ENCODE measurements at places on chromosomes 7 and 10. TPM values are rescaled to one million over a fixed set of nuclear protein-coding genes. Genes with fewer than 3 reads are reported as not detected.

DNA sequence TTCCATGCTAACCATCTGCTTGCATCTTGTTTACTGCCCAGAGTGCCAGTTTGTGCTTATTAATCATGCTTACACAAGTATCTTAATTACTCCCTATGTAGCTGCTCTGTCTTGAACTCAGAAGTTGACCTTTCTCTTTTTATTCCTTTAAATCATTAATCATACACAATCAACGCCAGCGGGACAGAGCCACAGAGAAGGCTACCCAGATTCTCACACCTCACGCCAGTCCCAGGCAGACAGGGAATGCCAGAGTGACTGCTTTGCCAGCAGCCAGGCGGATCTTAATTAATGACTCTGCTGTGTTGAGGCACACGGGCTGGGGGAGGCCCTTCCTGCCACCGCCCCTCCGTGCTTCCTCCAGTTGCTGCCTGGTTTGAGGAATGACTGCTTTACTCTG lies 229.4 kb downstream of the LRMDA start:
- H3K27me3 ChIP-seq = no peaks in the 10 kb centered on the region
- no peak for DNase-seq
- no peak overlapping the region for H3K4me3 ChIP-seq
- H3K27ac ChIP-seq = no peak overlapping the region
- peaks cover 18% of the 10 kb centered on the region for H3K4me1 ChIP-seq

DNA sequence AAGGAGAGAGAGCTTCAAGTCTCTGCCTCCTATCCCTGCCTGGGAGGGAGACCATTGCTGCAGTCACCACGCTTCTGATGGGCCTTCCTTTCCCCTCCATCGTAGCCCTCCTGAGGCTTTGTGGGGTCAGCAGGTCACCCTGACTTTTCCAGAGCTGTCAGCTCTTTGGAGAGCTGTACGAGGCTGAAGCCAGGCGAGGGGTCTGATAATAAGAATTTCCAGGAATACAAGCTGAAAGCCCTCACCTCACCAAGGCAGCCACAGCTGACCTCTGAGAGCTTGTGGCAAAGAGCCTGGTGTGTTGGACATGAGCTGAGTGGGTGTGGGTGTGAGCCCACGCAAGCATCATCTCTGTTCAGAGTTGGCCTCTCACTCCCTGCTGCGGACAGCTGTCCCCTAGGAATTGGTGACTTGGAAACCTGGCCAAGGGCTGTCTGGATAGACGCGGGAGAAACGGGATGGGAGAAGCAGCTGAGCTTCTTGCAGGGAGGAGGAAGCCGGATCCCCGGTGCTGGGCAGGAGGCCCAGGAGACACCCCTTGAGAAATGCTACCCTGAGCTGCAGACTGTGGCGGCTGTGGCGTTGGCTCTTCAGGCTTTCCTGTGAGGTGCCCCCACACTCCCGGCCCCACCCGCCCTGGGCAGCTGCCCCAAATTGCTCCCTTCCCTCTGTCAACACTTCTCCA lies 122.1 kb upstream of the BTBD16 start:
- H3K27me3 ChIP-seq = no peaks in the 10 kb centered on the region
- H3K36me3 ChIP-seq = no peaks in the 10 kb centered on the region
- no peak overlapping the region for H3K4me3 ChIP-seq
- peak; percentile 48 for DNase-seq

DNA sequence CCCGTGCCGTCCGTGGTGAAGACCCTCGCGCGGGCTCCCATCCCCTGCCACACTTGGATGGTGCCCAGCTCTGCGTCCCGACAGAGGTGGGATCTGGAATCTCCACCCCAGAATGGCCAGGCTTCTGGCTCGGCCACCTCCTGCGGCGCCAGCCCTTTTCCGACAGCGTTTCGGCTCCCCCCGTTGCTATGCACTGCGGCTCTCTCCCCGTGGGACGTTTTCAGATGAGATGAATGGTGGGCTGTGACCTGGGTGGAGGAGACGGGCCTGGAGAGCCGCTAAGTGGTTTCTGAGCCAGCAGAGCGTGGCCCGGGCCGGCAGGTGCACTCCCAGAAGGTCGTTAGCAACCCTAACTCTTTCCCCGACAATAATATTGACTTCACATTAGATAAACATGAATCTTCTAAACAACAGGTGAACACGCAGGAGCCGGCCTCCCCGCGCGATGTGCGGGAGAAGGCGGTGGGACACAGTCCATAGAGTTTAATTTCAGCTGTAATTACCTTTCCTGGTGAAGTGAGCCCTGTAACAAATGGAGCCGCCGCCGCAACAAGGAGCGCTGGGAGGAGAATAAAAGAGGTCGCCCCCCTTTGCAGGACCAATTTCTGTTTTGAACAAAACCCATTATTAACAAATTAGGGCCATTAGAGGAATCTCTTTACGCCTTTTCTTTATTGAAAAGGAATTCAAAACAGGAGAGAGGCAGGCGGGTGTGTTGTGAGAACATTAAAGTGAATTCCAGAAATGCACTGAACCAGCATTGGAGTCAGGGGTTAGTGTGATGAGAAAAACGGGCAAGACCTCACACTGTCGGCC lies 294.3 kb upstream of the PFKP start:
- no peaks in the 10 kb centered on the region for H3K27me3 ChIP-seq
- no peak for DNase-seq
- no peaks in the 10 kb centered on the region for H3K4me1 ChIP-seq
- no peak overlapping the region for H3K27ac ChIP-seq

- H3K27me3 ChIP-seq = no peaks in the 10 kb centered on the region
- H3K27ac ChIP-seq = no peak overlapping the region
- no peaks in the 10 kb centered on the region for H3K36me3 ChIP-seq
- no peak overlapping the region for H3K4me3 ChIP-seq
These were observed 22.7 kb downstream of the HECW1 start for GRCh38 chr7:43135129-43135528.

DNA sequence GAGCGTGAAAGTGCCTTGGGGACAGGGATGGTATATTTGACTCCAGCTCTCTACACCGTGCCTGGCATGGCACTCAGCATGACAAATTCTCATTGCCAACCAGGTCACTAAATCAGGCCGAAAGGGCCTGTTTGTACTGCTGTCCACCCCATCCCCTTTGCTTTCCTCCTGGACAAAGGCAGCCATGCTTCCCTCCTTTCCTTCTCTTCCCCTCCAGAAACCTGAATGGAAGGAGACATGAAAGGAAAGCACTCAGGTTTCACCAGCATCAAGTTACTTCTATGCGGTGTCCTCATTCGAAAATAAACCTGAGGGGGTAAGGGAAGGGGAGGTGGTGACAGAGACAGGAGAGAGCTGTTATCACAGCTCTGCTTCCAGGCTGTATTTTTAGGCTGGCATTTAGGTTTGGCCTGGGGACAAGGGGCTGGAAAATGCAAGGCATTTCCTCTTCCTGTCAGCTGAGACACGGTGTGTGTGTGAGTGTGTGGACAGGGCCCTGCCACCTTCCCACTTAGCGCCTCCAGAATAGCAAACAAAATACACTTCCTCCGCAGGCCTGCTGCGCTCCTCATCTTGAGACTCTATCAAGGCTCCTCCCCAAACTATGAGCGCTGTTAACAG lies 79.9 kb upstream of the COL13A1 start:
- no peak overlapping the region for H3K27ac ChIP-seq
- H3K27me3 ChIP-seq = no peaks in the 10 kb centered on the region
- H3K36me3 ChIP-seq = no peaks in the 10 kb centered on the region
- DNase-seq = no peak

The AMPH gene
- 0.10 TPM for total RNA-seq

The CFAP70 gene
- 3.5 TPM for total RNA-seq

The MLXIPL gene
- total RNA-seq = 49.6 TPM
